T-helper 2 cell treated with Interferon-gamma antibody and Interleukin-4, amounts not matched to agents 100 ng/mL and 5 ng/mL, for 36 hours (primary cell): ENCODE measurements at places on chromosomes 4 and X. TPM values are rescaled to one million over a fixed set of nuclear protein-coding genes. Genes with fewer than 3 reads are reported as not detected.

The PPP1R3F gene
- total RNA-seq, result 14.8 and 16.1 TPM in 2 replicates

The ADH6 gene
- not detected in 2 replicates for total RNA-seq

The WWC2 gene
- total RNA-seq, result 0.05 TPM in 1 of 2 replicates, not detected in the other

The GBA3 gene
- total RNA-seq, result not detected in 2 replicates

The DOK7 gene
- not detected in 2 replicates for total RNA-seq

The DNAAF6 gene
- total RNA-seq, result not detected in 2 replicates

The DCAF12L1 gene
- total RNA-seq, result not detected in 2 replicates

The TMSB15C gene
- 3.9 and 4.9 TPM in 2 replicates for total RNA-seq

The SLC9B1 gene
- 0.48 and 0.61 TPM in 2 replicates for total RNA-seq

The P2RY4 gene
- total RNA-seq, result 0.20 and 0.34 TPM in 2 replicates

The AP1AR gene
- 12.7 and 13.7 TPM in 2 replicates for total RNA-seq

The GLOD5 gene
- not detected in 2 replicates for total RNA-seq
